ENCODE measurements at places on chromosomes 1 and 21. TPM values are rescaled to one million over a fixed set of nuclear protein-coding genes. Genes with fewer than 3 reads are reported as not detected.

The LMOD1 gene
- 4.9 TPM for polyA plus RNA-seq

The C1orf167 gene
- polyA plus RNA-seq = 0.25 TPM

The KRTAP19-8 gene
- polyA plus RNA-seq = not detected

DNA sequence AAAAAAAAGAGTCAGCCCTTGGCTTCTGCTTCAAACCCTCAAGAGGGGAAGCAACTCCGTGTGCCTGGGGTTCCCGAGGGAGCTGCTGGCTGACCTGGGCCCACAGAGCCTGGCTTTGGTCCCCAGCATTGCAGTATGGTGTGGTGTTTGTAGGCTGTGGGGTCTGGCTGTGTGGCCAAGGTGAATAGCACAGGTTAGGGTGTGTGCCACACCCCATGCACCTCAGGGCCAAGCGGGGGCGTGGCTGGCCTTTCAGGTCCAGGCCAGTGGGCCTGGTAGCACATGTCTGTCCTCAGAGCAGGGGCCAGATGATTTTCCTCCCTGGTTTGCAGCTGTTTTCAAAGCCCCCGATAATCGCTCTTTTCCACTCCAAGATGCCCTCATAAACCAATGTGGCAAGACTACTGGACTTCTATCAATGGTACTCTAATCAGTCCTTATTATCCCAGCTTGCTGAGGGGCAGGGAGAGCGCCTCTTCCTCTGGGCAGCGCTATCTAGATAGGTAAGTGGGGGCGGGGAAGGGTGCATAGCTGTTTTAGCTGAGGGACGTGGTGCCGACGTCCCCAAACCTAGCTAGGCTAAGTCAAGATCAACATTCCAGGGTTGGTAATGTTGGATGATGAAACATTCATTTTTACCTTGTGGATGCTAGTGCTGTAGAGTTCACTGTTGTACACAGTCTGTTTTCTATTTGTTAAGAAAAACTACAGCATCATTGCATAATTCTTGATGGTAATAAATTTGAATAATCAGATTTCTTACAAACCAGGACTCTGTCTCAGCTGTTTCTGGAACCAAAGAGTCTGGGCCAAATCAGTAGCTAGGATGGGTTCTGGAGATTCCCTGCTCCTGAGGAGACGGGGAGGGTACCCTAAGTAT, 26.8 kb upstream of the KDM4A start:
- DNase-seq = no peak

GRCh38 chr1:157245823-157246222, 107.6 kb upstream of the ETV3 start:
- no peak for DNase-seq

DNA sequence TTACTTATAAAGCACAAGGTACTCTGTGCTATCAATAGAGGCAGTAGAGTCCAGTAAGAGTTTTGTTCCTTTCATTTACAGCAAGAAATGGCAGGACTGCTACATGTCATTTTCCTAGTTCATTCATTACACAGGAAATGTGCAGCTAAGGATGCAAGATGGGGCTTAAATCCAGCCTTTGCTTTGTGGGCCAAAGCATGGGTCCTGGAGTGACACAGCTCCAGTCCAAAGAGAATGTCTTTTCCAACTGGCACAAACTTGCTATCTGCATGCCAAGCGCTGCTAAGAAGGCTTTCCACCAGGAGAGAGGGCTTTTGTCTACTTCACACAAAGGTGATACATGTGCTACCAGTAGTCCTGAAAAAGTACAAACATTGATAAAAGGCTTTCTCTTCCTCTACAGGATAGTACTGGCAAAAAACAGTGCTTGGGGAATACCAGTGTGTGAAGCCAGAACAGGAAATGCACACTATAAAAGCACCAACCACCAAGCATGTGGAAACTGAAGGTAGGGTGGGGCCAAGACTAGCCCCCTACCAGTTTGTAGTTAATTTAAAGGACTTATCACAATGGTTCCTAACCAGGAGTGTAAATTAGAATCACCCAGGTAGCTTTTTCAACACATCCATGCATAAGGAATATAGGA, 68.7 kb downstream of the ARID4B start:
- DNase-seq = no peak

DNA sequence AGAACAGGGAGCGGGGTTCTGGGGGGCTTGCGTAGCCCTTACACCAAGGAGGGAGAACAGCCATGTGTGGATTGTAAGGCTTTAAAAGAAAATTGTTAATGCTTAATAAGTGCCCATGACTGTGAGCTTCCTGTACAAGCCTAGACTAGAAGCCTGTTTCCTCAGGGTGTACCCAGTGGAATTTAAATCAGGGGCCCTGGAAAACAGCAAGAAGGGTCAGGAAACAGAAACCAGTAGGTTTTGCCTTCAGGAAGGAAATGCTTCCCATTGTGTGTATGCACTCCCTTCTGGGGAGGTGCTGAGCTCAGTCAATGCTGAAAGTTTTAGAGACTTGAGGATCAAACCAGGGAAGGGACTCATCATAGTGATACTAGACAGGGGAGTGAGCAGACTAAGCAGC, 12.7 kb downstream of the UTP11 start:
- no peak for DNase-seq

- no peak for DNase-seq
Measured at GRCh38 chr1:95437011-95437410, 203.0 kb downstream of the RWDD3 start.

GRCh38 chr1:168230709-168231108, 4.9 kb downstream of the SFT2D2 start:
- no peak for DNase-seq

The UBASH3A gene
- polyA plus RNA-seq = not detected

DNA sequence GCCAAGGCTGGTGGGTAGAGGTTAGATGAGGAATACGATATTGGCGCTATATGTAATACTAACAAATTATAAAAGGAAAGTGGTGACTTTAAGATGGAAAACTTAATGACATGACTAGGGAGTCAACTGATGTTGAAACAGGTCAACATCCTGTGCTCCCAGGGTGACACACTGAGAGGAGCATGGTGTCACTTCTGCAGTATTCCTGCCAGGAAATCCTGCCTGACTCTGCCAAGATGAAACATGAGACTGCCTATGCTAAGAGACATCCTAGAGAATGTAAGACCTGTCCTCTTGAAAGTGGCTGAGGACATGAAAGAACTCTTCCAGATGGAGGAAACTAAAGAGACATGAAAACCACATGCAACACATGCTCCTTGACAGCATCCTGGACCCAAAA, 65.0 kb upstream of the KCND3 start:
- DNase-seq = no peak

- DNase-seq = no peak
Measured at GRCh38 chr1:219520241-219520640, 92.7 kb downstream of the ZC3H11B start.

The ETNK2 gene
- 21.3 TPM for polyA plus RNA-seq

DNA sequence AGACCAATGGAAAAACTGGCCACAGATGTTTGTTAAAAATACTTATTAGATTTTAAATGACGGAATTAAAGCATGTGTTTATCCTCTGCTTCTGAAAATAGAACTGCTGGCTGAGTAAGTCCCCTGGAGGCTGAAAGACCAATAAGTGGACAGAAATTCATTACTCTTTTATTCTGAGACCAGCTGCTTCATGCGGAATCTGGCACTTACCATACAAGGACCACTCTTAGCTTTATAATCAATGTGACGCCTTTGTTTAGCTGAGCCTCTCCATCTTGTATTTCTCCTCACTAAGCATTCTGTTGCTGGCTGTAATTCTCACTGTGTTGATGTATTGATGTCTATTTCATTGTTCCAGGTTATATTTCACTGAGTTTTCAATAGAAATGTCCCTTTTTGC, 6.3 kb upstream of the EXO1 start:
- DNase-seq = no peak

The SLFNL1 gene
- 0.24 TPM for polyA plus RNA-seq

DNA sequence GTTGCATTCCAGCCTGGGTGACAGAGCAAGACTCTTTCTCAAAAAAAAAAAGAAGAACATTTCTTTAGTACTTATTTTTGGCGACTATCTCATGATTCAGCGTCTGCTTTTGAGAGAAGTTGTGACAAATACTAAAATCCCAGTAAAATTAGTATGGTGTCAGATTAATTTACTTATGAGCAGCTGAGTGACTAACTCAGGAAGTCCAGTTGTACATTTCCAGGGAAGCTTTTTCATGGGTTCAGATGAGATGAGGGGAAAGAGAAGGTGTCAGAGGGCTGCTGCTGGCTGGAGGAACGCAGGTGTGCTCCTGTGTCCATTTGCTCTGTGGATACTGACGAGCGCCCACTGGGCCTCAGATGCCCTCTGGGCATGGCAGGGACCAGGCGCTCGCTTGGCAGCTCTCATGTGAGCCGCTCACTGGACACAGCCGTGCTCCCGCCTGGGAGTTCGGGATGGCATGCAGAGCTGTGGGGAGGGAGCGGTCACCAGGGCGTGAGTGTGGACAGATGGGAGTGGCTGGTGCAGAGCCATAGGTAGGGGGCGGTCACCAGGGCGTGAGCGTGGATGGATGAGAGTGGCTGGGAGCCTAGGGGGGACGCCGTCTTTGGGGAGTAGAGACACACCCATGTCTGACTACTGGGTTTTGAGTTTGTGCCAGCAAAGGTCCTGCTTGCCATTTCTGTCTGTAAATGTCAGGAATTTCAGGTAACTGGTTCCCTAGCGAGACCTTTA, 55.0 kb downstream of the ADARB1 start:
- no peak for DNase-seq

DNA sequence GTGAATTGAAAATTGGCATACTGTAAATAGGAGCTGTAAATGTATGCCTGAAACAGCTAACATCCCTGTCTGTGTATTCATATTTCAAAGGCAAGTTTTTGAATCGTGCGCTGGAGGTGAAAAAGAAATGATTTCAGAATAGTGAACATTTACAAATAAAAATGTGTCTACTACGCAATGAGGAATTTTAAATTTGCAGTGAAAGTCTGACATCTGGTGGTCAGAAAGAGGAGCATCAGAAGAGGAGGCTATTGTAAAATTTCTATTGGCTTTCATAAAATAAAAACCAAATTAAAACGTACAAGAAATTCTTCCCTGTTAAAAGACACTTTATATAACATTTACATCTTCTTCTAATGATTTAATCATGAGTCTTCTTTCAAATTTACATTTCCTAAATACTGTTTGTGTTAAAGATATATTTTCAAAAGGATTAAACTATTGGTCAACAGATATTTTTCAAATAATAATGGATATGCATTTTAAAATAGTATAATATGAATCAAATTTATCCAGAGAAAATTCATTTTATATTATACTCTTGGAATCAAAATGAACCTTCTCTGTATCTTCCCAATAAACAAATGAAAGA, 113.7 kb upstream of the RRP15 start:
- DNase-seq = no peak

The TMPRSS15 gene
- polyA plus RNA-seq = 0.32 TPM

DNA sequence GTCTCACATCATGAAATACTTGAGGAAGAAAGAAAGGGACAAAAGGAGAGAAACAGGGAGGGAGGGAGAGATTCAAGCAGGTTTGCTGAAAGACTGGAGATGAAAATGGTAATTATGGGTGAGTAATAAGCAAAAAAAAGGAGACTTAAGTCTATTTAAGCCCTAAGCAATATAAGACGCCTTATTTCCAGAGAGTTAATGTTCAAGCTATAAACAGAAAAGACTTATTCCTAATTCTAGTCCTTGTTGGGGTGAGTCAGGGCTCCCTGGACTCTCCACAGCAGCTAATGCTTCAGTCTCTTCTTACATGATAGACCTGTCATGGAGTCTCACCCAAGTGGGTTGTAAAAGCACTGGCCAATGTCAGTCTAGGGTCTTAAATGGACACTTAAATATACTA, 619.2 kb downstream of the SMYD3 start:
- DNase-seq = no peak

GRCh38 chr1:100364697-100365096, 12.4 kb downstream of the CDC14A start:
- DNase-seq = no peak

GRCh38 chr1:52996653-52997052, 65.4 kb upstream of the PODN start:
- no peak for DNase-seq

- DNase-seq = no peak
Measured at GRCh38 chr1:207742850-207743555, 8.9 kb upstream of the CD46 start.

GRCh38 chr1:43924516-43924915, 9.1 kb upstream of the ARTN start:
- DNase-seq = no peak

GRCh38 chr1:211511947-211512346, 20.0 kb upstream of the RD3 start:
- DNase-seq = no peak

DNA sequence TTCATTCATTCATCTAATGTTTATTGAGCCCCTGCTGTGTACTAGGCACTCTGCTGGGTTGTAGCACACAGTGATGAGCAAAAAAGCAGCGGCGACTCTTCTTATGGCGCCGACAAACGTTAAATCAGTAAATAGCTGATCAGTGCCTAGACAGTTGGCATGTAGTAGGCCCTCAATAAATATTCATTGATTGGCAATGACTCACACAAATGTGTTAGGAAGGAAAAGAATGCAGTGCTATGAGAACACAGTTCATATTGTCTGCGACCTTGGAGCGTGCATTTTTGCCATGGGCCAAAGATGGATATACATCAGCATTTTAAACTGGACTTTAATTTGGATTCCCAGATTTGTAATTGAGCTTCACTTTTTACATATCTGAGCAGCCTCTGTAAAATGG, 52.0 kb downstream of the PRDM2 start:
- DNase-seq = no peak

DNA sequence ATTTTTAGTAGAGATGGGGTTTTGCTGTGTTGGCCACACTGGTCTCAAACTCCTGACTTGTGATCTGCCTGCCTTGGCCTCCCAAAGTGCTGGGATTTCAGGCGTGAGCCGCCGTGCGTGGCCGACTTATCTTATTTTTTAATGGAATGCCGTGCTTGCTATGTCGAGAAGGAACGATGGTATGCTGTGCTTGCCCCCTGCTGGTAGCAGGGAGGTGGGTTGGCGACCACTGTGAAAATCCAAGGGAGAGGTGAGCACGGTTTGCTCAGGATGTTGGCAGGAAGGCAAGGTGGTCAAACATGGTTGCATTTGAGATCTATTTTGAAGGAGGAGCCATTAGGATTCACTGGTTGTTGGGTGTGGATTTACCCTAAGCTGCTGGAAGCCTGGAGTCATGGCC, 45.8 kb upstream of the RCC2 start:
- no peak for DNase-seq

DNA sequence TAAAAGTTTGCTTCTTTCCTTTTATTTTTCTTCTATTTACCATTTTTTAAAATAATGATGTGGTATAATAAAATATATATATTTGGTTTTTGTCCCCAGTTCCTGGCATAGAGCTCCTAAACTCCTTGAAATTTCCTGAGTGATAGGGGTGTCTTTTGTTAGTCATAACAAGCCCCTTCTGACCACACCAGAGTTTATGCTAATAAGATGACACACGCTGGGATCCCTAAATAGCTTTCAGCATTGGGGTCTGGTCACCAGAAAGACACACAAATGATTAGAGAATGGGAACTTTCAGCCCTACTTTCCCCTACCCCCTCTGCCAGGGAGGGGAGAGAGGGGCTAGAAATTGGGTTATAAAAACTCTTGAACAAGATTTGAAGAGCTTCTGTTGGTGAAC, 56.2 kb downstream of the COL24A1 start:
- no peak for DNase-seq

- no peak for DNase-seq
Measured at GRCh38 chr1:168348146-168348709, 67.6 kb downstream of the TBX19 start.

- DNase-seq = no peak
Measured at GRCh38 chr1:207612762-207613161, 32.2 kb upstream of the CR1L start.

The UTS2 gene
- polyA plus RNA-seq = not detected
